ENCODE measurements at places on chromosomes 1 and 21.

DNA sequence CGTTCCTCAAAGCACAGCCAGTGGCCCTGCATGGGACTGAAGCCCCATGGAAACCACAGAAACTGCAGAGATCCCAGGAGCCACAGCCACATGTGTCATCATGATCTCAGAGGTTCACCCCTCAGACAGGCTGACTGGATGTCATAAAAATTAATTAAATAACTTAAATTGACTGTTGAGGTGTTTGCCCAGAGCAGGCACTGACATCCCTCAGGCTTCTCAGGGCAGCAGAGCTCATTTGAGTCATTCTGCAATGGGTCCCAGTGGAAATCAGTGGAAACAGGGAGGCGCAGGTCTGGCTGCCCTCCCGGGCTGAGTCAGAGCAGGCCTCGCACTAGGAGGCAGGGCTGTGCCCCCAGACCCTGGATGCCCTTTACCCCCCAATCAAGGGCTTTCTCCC is 135.1 kb downstream of the CDC7 start:
- DNase-seq = peak; percentile 34

GRCh38 chr1:155202198-155202597 is 5.5 kb downstream of the THBS3 start:
- DNase-seq = no peak

DNA sequence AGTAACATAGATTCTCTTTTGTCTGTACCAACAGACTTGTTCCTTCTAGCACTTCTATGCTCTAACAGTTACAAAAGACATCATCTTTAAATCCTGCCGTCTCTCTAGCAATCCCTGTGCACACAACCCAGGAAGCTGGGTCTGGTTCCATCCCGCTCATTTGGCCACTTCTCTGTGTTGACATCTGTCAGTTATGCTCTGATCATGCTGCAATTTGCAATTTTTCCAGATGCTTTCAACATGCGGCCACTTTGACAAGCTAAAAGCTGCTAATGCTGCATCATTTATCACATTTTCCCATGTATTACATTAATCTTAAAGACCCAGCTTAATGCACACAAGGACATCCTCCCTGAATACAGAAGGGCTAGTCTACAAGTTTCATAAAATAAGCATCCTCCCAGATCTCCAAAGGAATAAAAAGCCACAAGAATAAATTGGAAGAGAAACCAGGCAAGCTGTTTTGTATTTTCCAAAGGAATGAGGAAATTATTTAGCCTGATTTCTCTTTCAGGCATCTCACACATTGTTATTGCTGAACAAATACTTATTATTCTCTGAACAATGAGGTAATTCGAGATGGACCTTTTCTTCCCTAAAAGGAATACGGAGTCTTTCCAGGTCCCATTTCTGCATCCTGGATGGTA is 19.0 kb upstream of the LRRC52 start:
- DNase-seq = no peak

DNA sequence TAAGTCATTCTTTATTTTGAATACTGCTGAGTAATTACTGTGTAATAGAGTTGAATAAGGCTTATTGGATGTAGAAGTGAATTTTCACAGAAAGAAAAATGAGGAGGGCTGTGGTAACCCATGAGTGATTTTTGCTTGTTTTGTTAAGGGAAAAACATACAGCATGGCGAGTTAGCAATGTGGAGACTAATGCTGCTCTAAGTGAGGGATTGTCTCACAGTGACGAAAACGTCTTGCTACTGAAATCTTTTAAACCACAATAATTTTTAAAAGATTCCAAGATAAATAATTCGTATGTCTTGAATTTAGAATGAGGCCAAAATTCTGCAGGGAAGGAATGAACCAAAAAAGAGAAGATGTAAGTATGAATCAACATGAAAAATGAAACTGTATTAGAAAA is 16.2 kb upstream of the PLA2G4A start:
- peak; percentile 98 for DNase-seq

- peak; percentile 17 for DNase-seq
These were observed 4.9 kb downstream of the ARHGEF19 start for GRCh38 chr1:16207318-16208269.

DNA sequence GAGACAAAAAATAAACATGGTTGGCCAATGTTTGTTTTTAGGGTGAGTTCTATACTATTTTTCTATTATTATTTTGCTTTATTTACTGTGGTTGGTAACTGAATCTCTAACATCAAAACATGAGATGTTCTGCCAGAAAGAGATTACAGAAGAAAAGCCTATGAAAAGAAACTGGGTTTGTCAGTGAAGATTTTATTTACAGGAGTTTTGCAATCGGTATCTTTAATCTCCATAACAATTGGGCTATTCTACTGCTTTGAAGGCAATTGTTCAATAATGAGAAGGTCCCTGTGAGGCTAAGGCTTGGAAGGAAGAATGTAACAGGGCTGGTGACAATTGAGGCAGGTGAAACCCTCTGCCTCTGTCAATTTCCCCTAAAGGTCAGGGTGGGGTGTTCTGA is 155.5 kb downstream of the CLIC6 start:
- no peak for DNase-seq

- DNase-seq = no peak
These were observed 57.7 kb downstream of the PRRX1 start for GRCh38 chr1:170721621-170722020.

GRCh38 chr21:29834617-29835016 is 105.2 kb downstream of the GRIK1 start:
- DNase-seq = no peak

All from fibroblast of skin of back (primary cell).